ENCODE measurements at places on chromosomes 1 and 21.

DNA sequence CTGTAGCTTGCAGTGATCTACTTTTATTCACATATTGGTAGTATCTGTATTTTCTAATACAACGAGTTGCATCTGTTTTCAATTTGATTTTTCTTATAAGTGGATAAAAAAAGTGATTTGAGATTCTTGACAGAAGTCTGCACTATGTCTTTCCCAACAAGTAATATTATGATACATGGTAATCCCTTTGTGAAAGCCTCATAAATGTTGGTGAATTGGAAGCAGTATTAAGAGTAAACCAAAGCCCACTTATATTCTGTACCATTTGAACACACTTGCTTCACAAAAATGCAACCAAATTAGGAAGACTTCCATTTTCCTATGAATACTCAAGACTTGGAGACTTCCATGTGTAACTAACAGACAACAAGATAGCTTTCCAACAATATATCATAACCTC lies 172.0 kb downstream of the HMCN1 start:
- DNase-seq: no peak

- DNase-seq: no peak
Measured at GRCh38 chr1:209797978-209798639, 7.8 kb downstream of the IRF6 start.

- no peak for DNase-seq
Measured at GRCh38 chr1:167426716-167427115, 91.6 kb downstream of the CD247 start.

DNA sequence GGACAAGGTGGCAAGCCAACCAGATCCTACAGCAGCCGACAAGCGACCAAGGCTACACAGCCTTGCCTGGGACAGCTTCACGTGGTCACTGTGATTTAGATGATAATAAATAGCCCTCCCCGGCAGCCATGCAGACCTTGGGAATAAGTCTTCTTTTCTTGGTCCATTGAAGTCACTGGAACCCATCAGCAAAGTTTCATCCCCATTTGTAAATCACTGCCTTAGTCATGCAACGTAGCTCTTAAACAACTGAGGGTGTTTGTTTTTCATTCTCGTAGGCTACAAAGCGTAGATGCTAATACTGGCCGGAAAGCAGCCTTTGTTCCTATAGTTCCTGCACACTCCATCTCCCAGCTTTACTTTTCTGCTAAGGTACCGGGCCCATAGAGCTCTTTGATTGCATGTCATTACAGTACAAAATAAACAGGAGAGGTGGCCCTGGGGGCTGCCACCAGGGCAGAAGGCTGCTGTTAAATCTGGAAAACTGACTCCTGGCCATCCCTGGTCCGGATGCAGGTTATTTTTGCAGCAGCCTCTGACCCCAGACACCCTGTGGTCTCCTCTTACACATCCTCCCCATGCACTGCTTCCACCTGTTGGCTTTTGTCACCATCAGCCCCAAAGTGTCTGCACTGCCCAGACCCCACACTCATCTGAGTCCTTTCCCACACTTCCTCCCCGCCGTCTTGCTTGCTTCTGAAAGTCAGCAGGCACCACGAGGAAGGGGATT lies 105.5 kb downstream of the TOMM20 start:
- no peak for DNase-seq

- no peak for DNase-seq
Measured at GRCh38 chr1:21152423-21153100, 24.1 kb downstream of the EIF4G3 start.

- no peak for DNase-seq
Measured at GRCh38 chr1:219699870-219700269, 87.0 kb upstream of the ZC3H11B start.

DNA sequence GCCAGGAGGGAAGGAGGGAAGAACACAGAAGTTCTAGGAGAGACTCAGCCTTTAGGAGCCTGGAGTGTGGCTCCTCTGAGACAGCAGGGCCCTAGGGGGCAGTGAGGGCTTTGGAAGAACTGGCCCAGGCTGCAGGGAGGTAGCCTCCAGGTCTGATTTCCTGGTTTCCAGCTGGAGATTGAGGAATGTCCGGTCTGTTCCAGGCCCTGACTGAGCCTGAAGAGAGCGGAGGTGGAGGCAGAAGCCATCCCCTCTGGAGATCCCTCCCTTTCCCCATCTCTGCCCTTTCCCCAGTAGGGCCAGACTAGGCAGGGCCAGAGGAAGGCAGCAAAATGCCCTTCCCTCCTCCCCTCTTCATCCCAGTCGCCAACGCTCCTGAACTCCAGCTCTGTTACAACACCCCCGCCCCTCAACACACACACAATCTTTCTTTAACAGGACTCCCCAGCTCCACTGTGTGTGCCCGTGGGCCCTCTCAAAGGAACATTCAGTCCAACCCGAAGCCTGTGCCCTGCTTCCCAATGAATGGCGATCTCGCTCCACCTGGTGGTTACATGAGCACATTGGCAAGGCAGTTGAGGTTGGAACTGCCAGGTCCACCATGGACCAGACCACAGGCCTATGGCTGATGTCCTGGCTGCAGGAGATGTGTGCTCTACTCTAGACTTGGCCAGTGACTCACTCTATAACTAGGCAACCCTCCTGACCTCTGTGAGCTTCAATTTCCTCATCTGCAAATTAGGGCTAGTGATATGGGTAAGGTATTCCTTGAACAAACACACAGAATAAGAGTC lies 32.0 kb downstream of the MAP7D1 start:
- DNase-seq: peak; percentile 54

GRCh38 chr1:31310198-31310597 lies 13.4 kb downstream of the ZCCHC17 start:
- DNase-seq: no peak

GRCh38 chr1:111541721-111542120 lies 38.3 kb upstream of the ADORA3 start:
- DNase-seq: no peak

- DNase-seq: no peak
Measured at GRCh38 chr1:24506691-24507381, 4.2 kb downstream of the RCAN3 start.

DNA sequence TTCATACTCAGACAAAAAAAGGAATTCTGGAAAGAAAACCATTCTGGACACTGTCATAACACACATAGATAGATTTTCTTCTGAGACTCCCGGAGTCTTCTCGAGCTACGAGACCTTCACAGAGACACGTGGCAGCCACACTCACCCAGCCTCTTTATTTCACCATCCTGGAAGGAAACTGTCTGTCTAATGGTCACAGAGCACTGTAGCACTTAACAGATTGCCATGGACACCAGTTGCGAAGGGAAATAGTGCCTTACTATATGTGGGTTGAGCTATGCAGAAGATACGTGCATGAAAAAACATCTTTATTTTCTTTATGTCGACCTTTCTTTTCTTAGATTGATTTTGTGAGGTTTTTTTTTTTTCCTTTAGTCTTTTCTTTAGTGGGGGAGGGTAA lies 57.9 kb downstream of the ZP4 start:
- DNase-seq: no peak

GRCh38 chr1:183019139-183019740 lies 4.0 kb upstream of the LAMC1 start:
- DNase-seq: no peak

- no peak for DNase-seq
Measured at GRCh38 chr1:5519366-5520135, 472.7 kb downstream of the NPHP4 start.

DNA sequence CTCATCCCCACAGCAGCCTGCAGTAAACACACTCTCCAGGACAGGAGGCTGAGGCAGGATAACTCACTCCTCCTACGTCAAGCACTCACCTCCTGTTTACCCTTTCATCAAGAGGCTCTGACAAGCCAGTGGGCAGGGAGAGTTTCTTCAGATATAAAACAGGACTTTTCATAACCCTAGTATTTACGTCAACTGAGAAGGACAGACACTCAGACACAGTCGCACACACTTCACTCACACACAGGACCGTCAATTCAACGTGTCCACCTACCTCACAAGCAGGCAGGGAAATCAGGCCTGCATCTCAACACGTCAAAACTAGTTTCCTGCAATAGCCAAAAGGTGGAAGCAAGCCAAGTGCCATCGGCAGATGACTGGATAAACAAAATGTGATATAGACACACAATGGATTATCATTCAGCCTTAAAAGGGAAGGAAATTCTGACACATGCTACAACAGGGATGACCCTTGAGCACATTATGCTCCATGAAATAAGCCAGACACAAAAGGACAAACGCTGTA lies 48.6 kb downstream of the ITPKB start:
- DNase-seq: no peak

DNA sequence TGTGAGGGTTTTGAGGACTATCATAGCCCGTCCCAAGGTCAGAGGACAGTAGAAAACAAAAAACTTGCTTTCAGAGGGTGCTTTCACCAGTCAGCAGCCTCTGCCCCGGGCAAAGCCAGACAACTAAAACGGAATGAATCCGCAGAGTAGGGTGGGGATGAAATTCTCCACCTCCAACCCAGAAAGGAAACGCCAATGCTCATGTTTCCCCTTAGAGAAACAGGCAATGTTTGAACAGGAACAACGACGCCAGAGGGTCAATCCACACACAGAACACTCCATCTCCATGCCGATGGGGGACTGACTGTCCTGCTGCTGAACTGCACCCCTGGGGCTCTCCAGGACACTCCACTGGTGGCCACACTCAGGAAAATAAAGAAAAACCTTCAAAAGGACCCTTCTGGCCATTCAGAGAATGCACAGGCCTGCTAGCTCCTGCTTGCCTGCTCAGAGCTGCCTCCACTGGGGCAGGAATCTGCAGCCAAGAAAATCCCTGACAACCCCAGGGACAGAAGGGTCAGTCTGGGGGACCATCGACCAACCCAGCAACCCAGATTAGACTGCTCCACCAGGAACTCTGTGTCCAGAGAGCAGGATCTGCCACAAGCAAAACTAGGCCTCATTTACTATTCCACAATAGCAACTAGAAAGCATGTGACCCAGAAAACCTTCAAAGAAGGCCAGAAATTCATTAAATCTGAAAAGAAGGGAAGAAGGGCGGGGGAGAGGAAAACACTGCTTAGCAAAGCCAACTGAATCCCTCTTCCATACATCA lies 116.0 kb downstream of the TOMM20 start:
- DNase-seq: no peak

- DNase-seq: no peak
Measured at GRCh38 chr1:29398431-29398830, 162.1 kb downstream of the PTPRU start.

DNA sequence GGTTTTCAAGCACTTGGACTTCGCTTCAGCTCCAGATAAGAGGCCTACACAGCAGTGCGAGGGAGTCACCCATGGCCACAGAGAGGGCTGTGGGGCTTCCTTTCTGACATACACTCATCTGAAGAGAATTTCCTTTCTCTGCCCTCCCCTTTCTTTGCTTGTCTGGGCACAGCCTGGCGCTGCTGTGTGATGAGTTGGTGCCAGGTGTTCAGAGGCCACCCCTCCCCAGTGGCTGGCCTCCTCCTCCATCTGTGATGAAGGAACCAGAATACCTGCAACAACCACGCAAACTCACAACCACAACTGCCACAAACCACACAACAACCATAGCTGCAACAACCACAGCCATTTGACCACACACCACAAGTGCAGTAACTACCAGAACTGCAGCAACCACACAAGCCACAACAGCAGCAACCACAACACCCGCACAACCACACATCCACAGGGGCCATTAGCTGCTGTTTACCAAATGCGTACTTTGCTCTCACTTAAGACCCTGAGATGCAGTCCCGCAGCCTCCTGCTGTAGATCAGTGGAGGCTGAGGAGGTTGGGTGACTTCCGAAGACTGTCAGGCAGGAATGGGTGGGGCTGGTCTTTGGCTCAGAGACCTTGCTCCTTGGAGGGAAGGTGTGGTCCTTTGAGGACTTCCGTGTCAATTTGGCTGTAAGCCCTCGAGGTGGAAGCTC lies 71.1 kb downstream of the IER5 start:
- no peak for DNase-seq

DNA sequence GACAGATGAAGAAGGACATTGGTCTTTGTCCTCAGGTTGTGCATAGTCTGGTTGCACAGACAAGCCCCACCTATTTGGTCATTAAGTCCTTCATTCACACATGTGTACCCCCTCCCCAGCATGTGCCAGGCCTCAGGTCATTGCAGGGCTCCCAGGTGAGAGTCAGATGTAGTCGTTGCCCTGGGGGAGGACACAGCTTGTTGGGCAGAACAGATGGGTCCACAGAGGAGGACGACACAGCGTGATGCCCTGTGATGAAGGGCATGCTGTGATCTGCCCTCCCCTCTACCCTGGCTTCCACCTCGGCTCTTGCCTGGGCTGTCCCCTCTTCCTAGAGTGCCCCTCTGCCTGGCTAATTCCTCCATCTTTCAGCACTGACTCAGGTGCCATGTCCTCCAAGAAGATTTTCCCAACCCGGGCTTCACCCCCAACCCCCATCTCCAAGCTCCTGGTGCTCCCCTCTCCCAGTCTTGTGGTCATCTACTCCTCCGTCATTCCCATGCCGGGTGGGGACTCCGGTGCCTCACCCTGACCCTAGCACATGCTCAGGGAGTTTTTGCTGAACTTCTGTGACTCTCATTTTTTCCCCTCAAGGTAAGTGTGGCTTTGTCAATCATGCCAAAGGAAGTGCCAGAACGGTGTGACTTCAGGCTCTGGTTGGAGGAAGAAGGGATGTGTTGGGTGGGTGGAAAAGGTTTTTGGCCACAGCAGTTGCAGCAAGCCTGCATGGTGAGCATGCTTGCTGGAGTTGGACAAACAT lies 220.5 kb downstream of the FOXD2 start:
- no peak for DNase-seq

DNA sequence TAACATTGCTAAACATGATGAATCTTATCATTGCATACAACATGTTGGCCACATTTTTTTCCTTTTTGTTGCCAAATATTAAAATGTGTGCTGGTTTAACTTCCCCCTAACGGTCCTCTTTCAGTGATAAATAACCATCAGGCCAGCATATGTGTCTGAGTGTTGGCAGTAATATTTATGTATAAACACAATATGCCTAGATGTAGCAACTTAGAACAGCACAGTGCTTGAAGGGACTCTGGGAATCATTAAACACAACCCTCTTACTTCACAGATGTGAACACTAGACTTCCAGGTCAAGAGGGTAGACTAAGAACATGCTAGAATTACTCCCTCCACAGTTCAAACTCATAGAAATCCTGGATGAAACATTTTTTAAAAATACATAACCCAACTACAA lies 581.8 kb downstream of the PLPP3 start:
- no peak for DNase-seq

- DNase-seq: no peak
Measured at GRCh38 chr1:47416319-47417169, 459 bp downstream of the FOXE3 start.

DNA sequence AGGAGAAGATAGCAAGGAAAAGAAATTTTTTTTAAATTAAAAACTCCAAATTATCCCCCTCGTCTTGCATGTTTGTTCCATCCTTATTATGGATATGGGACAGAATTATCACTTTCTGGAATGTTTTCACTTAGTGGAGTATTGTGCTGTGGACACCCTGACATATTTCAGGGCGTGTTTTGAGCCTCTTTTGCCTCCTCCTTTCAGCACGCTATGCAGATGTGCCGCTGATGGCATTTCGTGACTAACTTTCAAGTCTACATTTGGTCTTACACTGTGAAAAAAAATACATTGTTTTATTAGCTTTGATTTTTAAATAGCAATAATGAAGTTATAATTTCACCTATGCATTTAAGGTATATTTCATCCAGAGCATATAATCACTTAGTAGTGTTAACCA lies 738.7 kb downstream of the LTN1 start:
- DNase-seq: no peak
